Memory B cell (primary cell): ENCODE measurements at places on chromosomes 6 and 20.

- no peak for DNase-seq
Measured at GRCh38 chr6:9799582-9799981, 615.3 kb downstream of the TFAP2A start.

- DNase-seq: no peak
Measured at GRCh38 chr6:153123801-153124200, 7.3 kb downstream of the RGS17 start.

GRCh38 chr6:83354747-83355146 lies 76.1 kb downstream of the ME1 start:
- DNase-seq: no peak

DNA sequence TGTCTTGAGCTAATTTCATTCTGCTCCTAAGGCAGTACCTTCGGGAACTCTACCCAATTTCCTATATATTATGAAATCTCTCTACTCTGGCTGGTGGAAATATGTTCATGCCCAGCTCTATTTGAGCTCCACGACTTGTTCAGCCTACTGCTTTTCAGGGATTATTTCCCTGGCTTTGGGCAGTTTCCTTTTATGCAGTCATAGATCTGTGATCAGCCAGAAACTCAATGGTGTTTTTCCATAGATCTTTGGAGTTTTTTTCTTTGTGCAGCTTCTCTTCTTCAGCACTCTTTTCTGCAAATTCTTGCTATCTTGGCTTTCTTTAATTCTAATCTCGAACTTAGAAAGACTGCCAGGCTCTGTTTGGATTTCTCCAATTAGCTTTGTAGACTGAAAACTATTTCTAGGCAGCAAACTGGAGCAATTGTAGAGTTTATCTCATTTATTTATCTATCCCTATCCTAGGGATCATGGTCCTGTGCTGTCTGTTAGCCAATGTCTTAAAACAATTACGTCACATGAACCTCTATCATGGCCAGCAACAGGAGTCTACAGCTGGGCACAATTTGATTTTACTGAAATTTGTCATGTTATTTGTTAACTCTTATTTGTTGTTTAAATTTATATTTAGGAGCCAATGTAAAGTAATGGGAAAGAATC lies 328.4 kb downstream of the BCKDHB start:
- DNase-seq: no peak

DNA sequence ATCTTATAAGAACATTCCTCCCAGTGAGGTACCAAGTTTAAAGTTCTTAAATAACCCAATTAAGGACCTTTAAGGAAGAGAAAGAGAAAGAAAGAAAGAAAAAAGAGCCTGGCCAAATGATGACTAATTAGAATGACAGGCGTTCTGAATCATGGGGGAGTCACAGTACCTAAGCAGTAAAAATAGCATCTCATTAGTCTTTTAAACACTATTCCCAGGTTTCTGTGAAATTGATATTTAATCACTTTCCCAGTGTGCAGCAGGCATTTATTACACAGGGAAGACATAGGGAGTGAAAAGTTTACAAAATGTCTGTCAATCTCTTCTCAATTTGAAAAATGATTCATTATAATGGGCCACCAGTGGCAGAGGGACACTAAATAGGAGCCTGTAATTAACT lies 251.4 kb upstream of the MANEA start:
- DNase-seq: no peak

DNA sequence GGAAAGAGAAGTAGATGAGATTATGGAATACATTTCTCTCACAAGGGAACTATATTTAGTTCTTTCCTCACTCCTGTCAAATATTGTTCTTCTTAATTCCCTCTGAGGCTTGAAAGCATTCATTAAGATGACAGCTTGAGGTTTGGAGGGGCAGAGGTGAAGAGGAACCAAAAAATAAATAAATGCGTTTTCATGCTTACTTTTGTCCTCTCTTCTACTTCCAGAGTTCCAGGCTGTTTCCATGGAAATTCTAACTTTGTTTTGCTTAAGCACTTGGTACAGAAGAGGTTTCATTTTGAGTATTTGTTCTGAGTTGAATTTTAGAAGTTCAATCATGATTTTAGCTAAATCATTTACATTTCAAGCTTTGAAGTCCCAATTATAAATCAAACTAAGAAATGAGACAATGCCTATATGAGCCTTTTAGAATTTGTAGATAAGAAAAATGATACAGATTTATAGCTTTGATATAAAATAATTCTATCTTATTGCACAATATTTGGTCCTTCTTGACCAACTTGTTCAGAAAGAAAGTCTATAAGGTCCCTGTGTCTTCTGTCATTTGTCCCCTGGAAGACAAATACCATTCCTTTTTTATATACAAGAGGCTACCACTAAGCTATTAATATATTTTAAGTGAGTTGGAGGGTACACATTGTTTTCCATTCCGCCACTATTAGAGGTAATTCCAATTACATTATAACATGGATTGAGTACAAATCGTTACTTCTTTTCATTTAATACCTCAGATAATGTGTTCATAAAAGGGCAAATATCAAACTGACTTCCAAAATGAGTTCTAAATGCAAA lies 16.3 kb downstream of the RBM24 start:
- no peak for DNase-seq

- no peak for DNase-seq
Measured at GRCh38 chr6:151916075-151916474, 108.6 kb downstream of the ESR1 start.
